LNCaP clone FGC (cell line): ENCODE measurements at places on chromosomes 1 and 21.

DNA sequence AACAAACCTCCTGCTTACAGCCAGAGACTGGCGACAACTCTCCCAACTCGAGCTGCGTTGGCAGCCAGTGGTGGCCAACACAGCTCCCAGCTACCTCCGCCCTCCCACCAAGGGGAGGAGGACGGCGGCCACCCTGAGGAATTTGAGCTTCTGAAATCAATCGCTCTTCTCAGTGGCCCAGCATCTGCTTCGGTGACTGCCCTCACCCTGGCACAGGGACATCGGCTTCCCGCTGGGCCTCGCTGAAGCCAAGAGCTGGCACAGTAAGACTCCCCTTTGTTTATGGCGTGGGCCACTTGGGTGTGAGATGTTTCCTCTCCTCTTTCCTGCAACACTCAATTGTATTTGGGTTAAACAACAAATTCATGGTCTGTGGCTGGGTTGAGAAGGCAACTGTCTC is 136.2 kb downstream of the ZBTB18 start:
- DNase-seq: no peak

DNA sequence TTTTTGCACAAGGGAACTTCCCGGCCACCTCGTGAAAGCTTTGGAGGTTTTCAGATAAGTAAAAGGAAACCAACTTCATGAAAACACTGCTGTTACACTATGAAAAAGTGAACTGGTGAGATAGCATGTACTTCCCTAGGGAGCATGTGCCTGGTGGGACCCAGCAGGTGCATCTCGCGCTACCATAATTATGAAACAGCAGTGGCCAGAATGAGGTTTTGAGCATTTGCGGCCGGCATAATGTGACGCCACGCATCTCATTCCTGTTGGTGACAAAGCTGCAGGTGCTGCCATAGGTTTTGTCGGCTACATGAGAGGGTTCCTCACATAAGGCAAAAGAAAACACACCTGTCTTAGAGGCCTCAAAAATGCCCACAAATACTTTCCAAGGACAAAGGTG is 1.7 kb downstream of the KRTAP10-3 start:
- no peak for DNase-seq

DNA sequence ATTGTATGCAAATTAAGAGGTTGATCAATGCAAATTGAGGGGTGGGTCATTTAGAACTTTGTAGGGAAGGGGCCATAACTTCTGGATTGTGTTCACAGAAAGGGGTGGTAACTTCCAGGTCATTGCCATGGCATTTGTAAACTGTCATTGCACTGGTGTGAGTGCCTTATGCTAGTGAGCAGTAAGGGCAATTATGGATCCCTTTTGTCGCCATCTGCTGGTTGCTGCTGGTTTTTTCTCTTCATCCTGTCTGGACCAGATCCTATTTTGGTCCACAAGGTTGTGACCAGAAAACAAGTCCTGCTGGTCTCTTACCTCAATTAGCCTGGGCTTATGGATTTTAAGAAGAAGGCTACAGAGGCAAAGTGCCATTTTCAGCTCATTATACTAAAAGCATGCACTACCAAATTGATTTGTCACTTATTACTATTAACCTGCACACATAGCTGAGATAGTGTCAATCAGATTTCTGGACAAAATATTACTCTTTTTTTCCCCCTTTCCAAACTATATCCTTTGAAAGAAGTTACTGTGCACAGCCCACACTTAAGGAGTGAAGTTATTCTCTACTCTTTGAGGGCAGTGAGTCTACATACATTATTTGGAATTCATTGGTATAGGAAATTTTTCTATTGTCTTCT is 196.2 kb downstream of the ZC3H11B start:
- peak; percentile 57 for DNase-seq

DNA sequence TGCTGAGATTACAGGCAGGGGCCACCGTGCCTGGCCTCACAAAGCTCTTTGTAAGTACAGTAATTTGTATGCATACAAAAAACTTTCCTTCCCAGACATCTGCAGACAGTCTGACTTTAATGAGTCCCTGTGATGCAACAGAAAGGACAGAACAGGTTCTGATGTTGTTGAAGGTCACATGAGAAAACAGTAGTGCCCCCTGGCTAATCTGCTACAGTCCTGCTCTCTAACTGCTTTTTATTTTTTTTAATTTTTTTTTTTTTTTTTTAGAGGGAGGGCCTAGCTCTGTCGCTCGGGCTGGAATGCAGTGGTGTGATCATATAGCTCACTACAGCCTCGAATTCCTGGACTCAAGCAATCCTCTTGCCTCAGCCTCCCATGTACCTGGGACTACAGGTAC is 36.7 kb downstream of the ACBD3 start:
- no peak for DNase-seq

GRCh38 chr1:4986306-4986705 is 331.9 kb downstream of the AJAP1 start:
- DNase-seq: no peak
